ENCODE measurements at places on chromosomes 5 and 9.

- DNase-seq = no peak
Measured at GRCh38 chr9:136273244-136273865, 27.7 kb upstream of the QSOX2 start.

- no peak for DNase-seq
Measured at GRCh38 chr9:89488131-89488530, 9.8 kb downstream of the SEMA4D start.

DNA sequence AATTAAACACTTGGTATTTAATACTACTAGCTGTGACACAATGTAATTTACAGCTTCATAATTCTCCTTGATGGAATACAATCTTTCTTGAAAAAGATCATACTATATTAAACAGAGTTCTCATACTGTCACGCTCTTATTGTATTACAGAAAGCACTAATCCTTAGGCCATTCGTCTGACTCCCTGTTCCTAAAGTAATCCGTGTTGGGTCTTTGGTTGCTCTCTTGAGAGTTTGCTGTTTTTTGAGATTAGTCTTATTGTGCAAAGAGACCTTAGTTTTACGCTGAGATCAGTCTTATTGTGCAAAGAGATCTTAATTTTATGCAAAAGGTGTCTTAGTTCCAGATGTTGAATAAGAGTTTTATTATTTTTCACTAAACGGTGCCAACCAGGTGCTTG, 190.6 kb downstream of the ISL1 start:
- no peak for DNase-seq

DNA sequence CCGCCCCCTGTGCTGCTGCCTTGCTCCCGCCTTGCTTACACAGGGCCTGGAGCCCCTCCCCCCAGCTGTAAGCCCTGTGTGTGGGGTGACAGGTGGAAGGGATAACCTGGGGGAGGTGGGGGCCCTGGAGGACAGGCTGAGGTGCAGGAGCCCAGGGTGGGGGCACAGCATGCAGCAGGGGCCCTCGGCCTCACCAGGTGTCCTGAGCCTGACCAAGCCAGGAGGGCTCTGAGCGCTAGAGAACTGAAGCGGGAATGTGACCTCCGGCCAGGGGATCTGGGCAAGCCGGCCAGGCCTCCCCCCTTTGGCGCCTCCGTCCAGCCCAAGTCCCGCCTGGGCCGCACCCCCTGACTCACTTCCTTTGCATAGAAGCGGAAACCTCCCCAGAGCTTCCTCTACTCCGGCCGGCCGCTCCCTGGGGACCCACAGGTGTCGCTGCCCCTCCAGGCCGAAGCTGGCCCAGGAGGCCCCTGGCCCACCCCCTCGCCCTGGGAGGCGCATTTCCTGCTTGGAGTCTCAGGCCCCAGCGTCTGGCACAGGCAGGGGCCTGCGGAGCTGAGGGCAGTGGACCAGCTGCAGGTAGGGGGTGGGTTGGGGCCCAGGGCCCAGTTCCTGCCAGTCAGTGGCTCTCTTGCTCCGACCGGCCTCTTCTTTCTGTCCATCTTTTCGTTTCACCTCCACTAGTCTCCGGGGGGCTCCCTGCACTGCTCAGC, at the start of gene TOR4A:
Gene TOR4A (plus strand): TSS at position 398 of the 713 bp plus-strand sequence. CDS start 964 bp downstream, outside the sequence.
- DNase-seq = peak; percentile 80

DNA sequence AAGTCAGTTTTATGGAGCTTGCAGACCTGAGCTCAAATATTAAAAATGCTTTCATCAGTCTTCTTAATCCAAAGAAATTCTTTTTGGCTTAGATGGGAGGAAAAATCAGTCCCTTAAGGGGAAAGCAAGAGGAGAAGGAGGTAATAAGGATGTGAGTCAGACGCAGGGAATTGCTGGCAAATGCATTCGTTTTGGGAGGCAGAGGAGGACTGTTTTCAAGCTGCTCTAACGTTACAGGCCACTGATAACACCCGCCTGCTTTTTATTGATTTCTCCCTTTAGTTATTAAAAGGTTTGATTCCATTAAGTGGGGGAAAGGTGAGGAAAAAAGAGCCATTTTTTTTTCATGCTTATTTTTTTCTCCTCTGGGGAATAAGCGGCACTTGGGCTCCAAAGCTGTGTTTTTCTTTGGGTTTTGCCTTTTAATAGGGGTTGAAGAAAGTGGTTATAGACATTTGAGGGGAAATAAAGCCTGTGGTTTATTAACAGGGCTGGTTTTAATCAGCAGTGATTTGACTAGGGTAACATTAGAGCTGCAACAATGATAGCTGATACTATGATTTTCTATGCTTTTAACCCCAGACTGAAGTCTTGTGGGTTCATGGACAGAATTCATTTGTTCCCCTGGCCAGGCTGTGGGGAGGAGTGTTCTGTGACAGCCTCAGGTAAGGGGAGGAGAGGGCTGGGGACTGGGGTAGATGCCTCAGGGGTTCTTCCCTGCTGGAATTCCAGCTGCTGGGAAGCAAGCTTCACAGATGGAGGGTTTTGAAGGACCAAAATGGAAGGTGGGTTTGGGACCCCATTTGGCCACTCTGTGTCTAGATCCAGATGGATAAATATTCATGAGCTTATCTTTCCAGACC, 225.2 kb downstream of the GAS1 start:
- no peak for DNase-seq

GRCh38 chr5:83069096-83069799, 7.9 kb downstream of the TMEM167A start:
- DNase-seq = no peak

DNA sequence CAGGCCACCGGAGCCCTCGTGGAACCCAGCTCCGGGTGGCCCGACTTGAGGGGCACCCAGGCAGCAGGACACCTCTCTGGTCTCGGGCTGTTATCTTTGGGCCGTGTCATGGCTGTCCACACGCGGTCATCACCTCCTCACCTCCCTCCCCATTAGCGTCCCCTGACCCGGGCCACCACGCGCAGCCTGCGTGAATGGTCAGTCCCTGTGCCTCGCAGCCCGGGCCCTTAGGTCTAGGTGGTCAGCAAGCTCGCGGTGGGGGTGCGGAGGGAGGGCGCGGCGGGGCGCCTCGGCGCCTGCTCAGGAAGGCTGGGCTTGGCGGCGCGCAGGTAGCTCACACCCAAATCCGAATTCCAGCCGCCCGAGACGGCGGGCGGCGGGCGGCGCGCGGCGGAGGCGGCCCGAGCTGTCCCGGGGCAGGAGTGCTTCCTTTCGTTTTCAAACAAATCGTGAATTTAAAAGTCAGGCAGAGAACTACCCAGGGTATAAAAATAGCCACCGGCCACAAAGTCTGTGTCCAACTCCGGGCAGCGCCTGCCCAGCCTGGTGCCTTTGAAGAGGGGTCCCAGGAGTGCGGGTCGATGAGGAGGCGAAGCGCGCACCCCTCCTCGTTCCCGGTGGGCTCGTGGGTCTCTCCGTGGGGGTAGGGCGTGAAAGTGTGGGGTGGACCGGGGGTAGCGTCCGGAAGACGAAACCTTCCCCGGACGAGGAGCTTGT, 1.0 kb upstream of the RXRA start:
- DNase-seq = no peak

DNA sequence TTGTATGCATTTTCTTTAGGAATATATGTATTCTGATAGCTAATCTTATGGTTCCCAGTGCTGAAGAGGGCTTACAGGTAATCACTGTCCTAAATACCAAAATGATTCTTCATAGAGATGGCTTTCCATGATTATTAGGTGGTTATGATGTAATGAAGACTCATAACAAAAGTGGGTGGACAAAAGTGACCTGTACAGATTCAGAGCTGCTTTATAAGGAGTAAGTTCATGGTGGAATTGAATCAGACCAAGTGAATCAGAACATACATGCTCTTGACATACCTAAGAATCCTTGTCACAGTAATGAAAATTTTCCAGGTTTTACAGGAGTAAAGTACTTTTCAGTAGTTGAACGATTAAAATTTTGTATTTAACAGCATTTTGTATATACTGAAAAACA, 105.6 kb downstream of the NIPBL start:
- DNase-seq = no peak

- DNase-seq = no peak
Measured at GRCh38 chr9:132842124-132843044, 35.7 kb downstream of the AK8 start.

GRCh38 chr5:35302544-35302943, 72.3 kb upstream of the PRLR start:
- no peak for DNase-seq

DNA sequence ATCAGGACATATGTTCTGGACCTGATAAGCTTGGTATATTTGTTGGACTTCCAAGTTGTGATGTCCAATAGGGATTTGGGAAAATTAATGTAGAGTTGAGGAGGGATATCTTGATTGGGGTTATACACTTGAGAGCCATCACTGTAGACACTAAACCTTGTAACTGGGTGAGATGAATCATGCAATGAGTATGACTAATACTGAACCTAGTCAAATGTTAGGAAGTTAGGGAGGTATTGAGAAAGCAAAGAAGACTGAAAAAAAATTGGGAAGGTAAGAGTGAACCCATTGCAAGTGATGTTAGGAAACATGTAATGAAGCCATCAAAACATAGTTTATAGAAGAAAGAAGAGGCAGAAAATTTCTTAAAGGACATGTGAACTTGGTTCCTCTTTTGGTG, 668.4 kb upstream of the CDH9 start:
- no peak for DNase-seq
